Bronchial smooth muscle cell (primary cell): ENCODE measurements at places on chromosomes 12 and 14. TPM values are rescaled to one million over a fixed set of nuclear protein-coding genes. Genes with fewer than 3 reads are reported as not detected.

The GPD1 gene
- under 0.01 TPM in 1 of 2 replicates, not detected in the other for total RNA-seq

The P2RX2 gene
- total RNA-seq, result 0.16 and 0.26 TPM in 2 replicates

The SRRM4 gene
- total RNA-seq, result under 0.01 TPM in 1 of 2 replicates, not detected in the other

The PEBP1 gene
- 220 and 236 TPM in 2 replicates for total RNA-seq

The CCDC38 gene
- total RNA-seq, result under 0.01 TPM in 1 of 2 replicates, not detected in the other

The TAS2R30 gene
- 2.2 and 3.5 TPM in 2 replicates for total RNA-seq

The PTPN6 gene
- total RNA-seq, result 0.09 and 0.79 TPM in 2 replicates

The ANKRD52 gene
- 8.4 and 15.8 TPM in 2 replicates for total RNA-seq

The GPR84 gene
- not detected in 2 replicates for total RNA-seq

The CPNE6 gene
- total RNA-seq, result not detected in 2 replicates

The SLC6A15 gene
- 7.1 and 53.1 TPM in 2 replicates for total RNA-seq

The POTEM gene
- total RNA-seq, result not detected in 2 replicates
